ENCODE measurements at places on chromosomes 3 and 15.

GRCh38 chr3:158560979-158561378, 10.0 kb upstream of the MLF1 start:
- DNase-seq: no peak

DNA sequence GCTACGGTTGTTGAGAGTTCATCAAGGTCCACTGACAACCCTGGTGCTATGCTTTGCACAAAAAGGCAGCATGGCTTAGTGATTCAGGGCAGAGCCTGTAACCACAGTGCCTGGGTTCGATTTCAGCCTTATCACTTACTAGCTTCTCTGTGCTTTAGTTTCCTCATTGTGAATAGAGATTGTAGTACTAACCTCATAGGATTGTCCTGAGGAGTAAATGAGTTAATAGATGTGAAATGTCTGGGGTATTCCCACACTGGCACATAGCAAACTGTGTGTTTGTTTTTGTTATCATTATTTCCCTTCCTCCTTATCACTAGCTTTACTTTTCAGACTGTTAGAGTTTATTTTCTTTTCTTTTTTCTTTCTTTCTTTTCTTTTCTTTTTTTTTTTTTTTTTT, 16.3 kb downstream of the CRTAP start:
- DNase-seq: no peak

DNA sequence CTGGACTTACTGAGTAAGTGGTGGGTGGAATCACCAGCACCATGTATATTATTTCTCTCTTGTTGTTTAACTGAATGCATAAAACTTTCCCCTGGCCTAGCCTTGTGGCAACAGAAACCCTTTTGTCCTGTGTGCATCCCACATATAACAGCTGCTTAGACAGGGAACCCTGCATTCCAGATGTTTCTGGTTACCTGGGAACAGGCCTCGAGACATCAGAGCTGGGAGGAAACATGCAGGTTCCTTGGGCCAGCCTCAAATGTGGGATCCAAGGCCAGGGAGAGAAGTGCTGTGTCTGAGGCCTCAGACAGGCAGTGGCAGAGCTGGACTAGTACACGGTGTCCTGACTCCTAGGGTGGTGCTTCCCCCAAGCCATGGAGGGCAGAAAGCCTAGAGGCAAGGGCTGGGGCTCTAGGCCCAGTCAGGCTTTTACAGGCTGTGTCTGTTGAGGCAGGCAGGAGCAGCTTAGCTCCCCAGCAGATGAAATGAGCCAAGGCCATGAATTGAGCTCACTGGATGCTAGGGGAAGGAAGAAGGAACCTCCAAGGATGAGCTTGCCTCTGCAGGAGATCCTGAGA, 57.7 kb downstream of the ITGA11 start:
- DNase-seq: no peak

GRCh38 chr3:10582733-10583132, 77.3 kb upstream of the ATP2B2 start:
- no peak for DNase-seq

DNA sequence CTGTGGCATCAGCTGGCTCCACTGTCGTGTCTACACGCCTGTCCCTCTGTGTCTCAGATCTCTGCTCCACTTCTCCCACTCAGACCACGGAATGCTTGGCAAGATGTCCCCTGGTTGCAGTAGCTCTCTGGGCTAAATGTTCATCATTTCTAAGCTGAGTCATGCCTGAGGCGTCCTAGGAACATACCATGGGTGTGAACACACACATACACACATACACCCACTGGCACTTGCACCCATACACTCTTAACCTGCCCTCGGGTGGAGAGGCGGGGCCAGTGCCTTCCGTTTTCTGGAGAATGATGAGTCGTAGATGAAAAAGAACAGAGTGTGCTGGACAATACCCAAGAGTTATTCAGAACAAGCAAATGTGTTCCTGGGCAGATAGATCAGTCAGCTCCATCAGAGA, 72.4 kb downstream of the SENP2 start:
- peak; percentile 42 for DNase-seq

- no peak for DNase-seq
Observed at GRCh38 chr3:187902936-187903335, 157.7 kb upstream of the BCL6 start.

DNA sequence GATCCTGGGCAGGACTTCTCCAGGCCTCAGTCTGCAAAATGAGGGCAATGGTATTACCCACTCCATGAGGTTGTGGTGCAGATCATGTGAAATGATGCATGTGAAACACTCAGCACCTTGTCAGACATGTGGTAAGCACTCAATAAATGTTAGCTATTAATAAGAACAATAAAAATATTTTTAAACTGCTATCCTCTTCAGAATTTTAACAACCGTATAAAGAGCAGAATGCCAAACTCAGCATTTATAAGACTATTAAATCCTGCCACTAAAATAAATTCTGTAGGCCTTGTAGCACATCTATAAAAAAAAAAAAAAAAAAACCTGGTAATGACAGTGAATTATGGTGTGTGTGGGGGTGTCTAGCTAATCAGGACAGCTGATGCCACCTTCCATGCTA, 213.9 kb upstream of the UMPS start:
- peak; percentile 22 for DNase-seq

DNA sequence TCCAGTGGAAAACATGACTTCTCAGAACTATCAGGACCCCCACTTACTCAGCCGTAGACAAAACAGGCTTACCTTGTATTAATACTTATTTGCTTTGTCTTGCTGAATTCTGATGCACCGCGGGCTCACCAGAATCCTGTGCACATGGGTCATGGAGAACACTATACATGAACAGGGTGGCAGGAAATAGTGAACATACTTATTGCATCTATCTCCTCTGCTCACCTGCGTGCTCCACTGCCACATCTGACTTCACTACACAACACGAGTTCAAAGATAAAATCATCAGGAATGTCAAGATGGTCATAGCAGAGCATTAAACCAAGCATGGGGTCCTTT, 10.7 kb upstream of the MAPK6 start:
- no peak for DNase-seq

DNA sequence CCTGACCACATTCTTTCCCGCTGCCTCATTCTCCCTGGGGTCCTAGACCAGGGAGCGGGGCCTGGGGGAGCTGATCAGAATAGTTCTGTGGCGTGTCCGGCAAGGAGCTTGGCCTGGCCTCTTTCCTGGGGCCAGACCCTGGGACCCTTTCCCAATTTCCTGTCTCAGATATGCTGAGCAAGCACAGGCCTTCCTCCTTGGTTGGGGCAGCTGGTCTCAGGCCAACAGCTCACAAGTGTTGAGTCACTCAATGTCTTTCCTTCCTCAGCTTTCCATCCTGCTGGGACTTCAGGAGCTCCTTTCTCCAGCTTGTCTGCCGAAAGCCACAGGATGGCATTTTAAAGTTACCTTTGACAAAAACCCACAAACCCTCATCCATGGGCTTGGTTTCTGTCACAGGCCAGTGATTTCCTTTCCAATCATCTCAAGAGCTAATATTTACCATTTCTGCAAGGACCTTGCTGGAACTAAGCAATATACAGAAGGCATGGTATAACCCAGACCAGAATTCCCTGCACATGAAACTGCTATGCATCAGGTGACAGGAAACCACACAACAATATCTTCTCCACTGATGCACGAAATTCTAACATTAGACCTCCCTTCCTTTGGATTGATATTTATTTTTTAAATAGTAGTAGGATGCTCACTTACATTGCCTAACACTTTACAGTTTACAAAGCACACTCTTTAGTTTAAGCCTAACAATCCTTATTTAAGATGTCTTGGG, 19.5 kb upstream of the TIMP4 start:
- DNase-seq: peak; percentile 36

DNA sequence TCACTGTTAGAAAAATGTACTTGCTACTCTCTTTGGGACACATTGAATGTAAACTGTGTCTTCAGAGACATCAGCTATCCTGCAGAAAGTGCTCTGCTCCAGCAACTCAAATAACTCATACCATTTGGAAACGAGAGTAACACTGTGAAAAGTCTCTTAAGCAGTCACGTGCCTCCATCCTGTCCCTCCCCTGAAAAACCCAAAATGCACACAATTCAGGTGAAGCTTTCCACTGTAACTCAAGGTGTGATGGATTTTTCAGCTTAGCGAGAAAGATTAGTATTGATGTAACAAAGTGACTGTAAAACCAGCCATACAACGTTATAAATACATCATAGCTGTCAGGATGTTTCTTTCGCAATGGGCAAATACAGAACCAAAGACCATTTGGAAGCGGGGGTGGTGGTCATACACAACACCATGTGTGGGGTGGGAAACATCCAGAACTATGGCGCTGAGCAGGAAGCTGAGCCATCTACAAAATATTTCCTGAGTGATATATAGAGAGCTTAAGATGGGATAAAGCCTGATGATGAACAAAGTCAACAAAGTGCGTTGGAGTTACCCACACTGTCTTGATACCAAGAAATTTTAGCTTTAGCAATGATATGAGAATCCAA, 332.3 kb downstream of the FOXP1 start:
- DNase-seq: no peak

DNA sequence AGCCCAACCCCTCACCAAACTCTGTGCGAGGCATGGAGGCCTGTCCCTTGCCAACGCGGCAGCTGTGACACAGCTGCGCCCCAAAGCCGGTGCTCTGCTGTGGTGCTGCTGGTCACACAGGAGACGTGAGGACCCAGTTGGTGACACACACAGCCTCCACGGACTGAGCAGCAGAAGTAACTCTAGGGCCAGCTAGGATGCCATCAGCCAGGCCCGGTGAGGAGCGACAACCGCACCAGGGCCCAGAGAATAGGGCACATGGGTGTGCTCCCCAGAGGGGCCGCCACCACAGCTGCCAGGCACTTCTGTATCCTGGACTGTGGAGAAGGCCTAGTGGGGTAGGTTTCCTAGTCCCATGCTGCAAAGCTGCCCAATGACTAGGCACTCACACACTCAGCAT, 10.7 kb downstream of the ZXDC start:
- DNase-seq: no peak

GRCh38 chr3:123291404-123291803, 89.7 kb downstream of the SEC22A start:
- DNase-seq: no peak

- no peak for DNase-seq
Observed at GRCh38 chr15:50415752-50416404, 8.3 kb upstream of the USP8 start.

DNA sequence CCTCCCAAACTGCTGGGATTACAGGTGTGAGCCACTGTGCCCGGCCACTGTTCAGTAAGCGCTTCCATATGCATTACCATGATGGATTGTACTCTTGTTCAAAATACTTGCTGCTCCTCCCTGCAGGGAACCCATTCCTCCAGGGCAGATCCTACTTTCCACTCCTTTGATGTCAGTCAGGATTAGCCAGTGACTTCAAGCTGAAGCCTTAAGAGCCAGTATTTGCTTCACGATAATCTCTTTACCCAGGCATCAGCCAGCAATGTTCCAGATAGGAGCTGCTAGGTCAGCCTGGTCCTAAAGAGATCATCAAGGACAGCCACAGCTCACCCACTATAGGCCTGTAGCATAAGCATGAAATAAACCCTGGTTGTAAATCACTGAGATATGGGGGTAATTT, 96.5 kb upstream of the UBE2E2 start:
- no peak for DNase-seq

GRCh38 chr3:109927161-109927560, 589.8 kb upstream of the DPPA4 start:
- no peak for DNase-seq

GRCh38 chr3:16840101-16840424, 44.7 kb upstream of the PLCL2 start:
- no peak for DNase-seq

DNA sequence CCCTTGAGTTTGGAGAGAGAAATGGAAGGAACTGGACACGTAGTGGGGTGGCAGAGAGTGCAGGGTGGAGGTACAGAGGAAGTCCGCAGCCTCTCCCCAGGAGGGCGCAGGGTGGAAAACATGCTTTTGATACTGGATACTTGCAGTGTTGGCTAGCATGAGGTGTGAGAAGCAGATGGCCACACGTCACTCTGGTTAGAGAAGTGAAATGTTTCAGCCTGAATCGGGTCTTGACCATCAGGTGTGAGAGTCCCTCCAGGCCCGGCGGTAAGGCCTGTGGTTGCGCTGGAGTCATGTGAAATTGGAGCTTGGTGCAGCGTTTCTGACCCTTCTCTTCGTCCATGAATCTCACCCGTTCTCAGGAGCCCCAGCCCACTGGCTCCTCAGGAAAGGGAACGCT, 93.1 kb downstream of the GABRG3 start:
- no peak for DNase-seq

DNA sequence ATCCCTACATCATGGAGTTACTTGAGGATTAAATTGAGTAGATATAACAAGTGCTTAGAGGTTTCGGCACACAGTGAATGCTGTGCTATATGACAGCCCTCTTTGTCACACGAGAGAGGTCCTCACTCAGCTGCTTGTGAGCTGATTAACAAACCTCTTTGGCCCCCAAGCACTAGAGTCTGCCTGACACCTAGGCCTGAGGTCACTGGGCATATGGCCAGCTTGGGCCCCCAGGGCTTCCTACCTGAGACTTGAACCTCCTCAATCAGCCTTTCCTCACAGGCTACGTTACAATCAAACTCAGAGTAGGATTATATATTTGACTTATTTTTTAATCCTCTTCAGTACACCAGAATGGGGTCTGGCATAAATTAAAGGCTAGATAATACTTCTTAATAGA, 88.8 kb downstream of the WDR72 start:
- no peak for DNase-seq

GRCh38 chr3:184585545-184585944, 24.0 kb downstream of the EPHB3 start:
- DNase-seq: no peak

GRCh38 chr3:197365586-197365985, 67.2 kb upstream of the DLG1 start:
- no peak for DNase-seq

DNA sequence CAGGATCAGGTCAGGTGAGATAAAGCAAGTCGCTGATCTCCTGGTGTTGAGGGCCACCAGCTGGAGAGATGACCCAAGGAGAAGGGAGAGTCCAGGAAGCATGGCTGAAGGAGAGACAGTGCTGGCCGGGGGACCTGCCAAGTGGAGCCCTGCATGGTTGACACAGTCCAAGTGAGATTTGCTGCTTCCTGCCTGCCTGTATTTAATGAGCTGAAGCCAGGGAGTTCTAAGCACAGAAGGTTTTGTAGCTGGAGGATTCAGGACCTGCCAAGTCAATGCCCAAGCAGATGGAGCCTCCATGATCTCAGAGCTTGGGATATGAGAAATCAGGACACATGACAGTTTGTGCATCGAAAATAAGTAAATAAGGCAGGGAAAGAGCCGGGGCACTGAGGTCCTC, 125.6 kb downstream of the SRGAP3 start:
- no peak for DNase-seq

GRCh38 chr3:186069199-186069598, 39.7 kb downstream of the ETV5 start:
- DNase-seq: no peak

GRCh38 chr3:4976109-4976508, 3.1 kb upstream of the BHLHE40 start:
- peak; percentile 41 for DNase-seq

- DNase-seq: no peak
Observed at GRCh38 chr3:37295925-37296324, 121.5 kb upstream of the LRRFIP2 start.

GRCh38 chr15:75091814-75092213, 68.4 kb downstream of the PPCDC start:
- no peak for DNase-seq

GRCh38 chr3:10976770-10977169, 15.8 kb upstream of the SLC6A1 start:
- no peak for DNase-seq

GRCh38 chr15:57591822-57592367, at the start of gene MYZAP:
Gene MYZAP (plus strand): TSS chr15:57591904. CDS start chr15:57592035, 131 bp downstream.
- peak; percentile 74 for DNase-seq

All from thyroid gland (tissue), 4 donors.